Neural progenitor cell (in vitro differentiated cells): ENCODE measurements at places on chromosomes 3 and 15.
A peak's percentile ranks its signal among the peaks of the same experiment; 100 is the strongest.

- DNase-seq, result peak; percentile 76
Measured at GRCh38 chr15:70512772-70513362, 250.5 kb downstream of the UACA start.

- DNase-seq, result no peak
Measured at GRCh38 chr3:185502987-185503386, 4.2 kb upstream of the TMEM41A start.

GRCh38 chr15:85865070-85865684, 70.5 kb upstream of the KLHL25 start:
- peak; percentile 91 for DNase-seq

DNA sequence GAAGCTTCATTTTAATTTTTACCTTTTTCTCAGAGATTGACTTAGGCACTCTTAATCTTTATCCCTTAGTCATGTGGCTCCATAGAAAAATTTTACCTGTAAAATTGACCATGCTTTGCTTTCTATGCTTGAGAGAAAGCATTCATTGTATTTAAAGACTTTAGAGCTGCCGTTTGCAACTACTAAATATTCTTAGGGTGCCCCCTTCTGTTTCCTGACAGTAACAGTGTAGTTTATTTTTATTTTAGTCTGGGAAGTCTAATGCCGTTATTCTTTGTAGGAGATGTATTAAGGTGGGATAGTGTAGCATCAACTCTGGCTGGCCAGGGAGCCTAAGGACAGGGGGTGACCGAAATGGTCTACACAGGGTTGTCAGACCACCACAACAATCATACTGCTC, 84.5 kb upstream of the SYNPR start:
- DNase-seq, result peak; percentile 64

- no peak for DNase-seq
Measured at GRCh38 chr3:189909573-189909972, 211.1 kb downstream of the P3H2 start.

DNA sequence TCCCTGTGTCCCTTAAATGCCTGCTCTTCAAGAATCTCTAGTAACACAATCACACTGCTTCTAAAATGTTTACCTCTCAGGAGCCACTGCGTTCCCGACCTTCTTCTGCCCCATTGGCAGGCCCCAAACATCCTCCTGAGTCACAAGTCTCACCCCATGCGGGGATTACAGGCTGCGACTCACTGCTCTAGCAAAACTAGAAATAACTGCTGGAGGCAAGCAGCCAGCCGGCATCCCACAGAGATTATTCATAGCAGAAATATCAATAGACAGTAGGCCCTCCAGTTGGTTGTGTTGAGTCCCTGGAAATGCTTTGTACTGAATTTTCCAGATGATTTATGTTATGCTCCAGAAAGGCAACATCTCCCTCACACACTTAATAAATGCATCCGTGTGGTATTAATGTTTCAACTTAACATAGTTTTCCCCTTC, 64.8 kb downstream of the RFTN1 start:
- DNase-seq, result no peak

- no peak for DNase-seq
Measured at GRCh38 chr15:89948796-89949195, 36.0 kb upstream of the ARPIN start.

DNA sequence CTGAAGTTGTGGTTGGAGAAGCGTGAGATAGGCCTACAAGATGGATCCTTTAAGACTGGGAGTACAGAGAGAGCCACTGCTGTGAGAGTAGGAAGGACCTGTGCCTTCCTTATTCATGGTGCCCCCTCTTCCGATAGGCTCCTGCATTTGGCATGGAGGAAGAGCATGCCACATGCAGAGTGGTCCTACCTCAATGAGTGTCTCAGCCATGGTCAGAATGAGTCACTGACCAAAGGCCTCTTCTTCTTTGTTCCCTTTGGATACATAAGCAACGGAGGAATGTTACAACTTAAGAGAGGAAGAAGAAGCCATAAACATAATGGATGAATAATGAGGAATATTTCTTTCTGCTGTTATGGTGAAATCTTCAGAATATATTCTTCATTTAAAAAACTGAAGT, 681.2 kb upstream of the GRM7 start:
- DNase-seq, result no peak

DNA sequence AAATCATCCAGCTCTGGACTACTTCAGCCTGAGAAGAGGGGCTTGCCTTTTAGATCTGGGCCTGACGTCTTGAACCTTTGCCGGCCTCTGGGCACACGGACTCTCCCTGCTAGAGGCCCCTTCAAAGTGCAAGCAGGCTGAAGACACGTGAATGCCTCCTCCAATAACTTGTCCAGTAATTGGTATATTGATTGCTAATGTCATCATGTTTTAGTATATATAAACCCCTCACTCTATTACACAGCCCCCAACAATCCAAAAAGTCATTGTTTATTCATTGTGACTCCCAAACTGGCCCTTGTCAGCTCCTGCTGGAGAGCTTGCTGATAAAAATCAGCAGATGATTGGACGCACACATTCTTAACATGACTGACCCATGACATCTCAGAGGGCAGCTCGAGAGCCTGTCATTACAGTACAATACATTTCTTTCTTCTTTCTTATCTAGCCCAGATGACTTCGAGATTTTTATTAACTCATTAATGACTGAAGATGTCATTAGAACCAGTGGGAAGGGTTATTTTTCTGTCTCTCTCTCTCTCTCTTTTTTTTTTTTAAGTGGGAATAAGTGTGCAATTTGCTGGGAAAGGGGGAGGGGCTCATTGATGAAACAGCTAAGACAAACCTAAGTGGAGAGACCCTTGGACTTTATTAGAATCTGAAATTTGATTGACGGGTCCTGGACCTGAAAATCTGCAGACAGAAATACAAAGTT, 65.5 kb upstream of the NR2F2 start:
- no peak for DNase-seq
